ENCODE measurements at places on chromosomes 6 and 20.

GRCh38 chr6:3800850-3801591, 48.2 kb upstream of the FAM50B start:
- DNase-seq: no peak

GRCh38 chr6:38489951-38490350, 149.8 kb downstream of the BTBD9 start:
- peak; percentile 18 for DNase-seq

GRCh38 chr6:119985952-119986736, 636.6 kb upstream of the MAN1A1 start:
- DNase-seq: no peak

DNA sequence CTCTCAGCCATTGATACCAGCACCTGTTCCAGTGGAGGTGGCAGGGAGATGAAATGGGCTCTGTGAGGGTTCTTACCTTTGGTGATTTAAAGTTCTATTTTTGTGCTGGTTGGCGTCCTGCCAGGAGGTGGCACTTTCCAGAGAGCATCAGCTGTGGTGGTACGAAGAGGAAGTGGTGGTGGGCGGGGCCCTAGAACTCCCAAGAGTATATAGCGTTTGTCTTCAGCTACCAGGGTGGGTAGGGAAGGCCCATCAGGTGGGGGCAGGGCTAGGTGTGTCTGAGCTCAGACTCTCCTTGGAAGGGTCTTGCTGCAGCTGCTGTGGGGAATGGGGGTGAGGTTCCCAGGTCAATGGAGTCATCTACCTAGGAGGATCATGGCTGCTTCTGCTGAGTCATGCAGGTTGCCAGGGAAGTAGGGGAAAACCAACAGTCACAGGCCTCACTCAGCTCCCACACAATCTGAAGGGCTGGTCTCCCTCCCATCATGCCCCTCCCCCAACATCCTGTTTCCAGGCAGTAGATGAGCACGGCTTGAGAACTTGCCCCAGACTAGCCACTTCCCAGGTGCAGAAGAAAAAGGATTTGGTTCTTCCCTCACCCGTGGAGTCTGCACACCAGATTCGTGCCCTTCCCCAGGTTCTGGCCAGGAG, 46.6 kb downstream of the MOXD1 start:
- no peak for DNase-seq

GRCh38 chr6:39904946-39905639, 29.2 kb downstream of the MOCS1 start:
- DNase-seq: no peak

GRCh38 chr6:76418560-76419223, 346.2 kb upstream of the IMPG1 start:
- DNase-seq: no peak

DNA sequence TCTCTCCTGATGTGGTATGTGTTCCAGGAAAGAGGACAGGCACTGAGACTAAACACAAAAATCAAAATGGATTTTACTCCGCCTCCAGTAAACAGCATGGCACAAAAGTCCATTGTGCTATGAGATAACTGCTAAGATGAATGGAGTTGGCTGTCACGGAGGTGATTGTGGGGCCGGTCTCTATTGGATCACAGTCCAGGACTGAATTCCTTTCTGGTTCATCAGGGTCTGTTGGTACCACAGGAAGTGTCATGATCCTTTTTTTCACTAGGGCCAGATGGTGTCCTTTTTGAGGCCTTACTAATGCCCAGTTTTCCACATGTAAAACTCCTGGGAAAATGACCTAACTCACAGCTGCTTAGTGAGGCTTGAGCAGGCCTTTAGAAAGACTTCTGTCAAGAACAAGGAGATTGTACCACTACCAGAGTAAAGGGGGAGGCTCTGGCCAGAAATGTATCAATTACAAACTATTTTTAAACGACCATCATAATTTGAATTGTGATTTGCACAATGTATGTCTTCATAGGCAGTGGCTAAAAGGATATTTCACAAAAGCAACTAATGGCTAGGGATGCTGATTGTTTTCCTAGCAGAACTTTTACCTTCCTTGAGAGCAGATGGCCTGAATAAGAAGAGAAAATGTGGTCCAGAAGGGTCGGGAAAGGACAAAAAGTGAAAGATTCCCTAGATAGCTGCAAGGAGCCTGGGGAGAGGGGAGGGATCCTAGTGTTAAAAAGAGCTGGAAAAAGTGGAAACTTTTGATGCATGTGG, 192.2 kb upstream of the POU3F2 start:
- no peak for DNase-seq

- no peak for DNase-seq
These were observed 16.5 kb downstream of the DYNLRB1 start for GRCh38 chr20:34532756-34533155.

DNA sequence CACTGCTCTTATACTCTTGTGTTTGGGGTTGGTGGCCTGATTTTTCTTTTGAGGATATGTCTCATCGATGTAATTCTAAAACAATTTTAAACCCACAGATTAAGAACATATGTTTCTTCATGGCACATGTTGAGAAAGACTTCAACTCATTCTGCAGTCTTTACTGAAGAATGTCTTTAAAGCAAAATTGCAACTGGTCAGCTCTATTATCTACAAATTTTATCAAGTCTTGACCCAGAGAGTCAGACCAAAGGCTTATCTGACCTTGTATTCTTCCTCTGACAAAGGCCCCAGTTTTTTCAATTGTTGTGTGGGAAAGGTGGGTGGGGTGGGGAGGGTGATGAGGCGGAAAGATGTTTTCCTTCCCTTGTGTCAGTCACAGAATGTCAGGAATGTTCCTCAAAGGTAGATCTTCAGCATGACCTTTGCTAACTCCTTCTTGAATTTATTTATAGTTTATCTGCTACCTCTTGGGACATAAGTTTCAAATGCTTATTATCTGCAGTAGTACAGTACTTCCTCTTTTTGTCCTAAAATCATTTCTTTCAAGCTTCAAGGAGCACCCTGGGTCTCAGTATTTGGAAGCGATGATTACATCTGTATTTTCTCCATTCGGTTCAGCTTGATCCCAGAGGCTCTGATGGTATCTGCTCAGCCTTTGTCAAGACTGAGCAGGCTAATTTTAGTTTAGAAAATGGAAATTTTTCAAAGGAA, 63.2 kb upstream of the TIAM2 start:
- no peak for DNase-seq

DNA sequence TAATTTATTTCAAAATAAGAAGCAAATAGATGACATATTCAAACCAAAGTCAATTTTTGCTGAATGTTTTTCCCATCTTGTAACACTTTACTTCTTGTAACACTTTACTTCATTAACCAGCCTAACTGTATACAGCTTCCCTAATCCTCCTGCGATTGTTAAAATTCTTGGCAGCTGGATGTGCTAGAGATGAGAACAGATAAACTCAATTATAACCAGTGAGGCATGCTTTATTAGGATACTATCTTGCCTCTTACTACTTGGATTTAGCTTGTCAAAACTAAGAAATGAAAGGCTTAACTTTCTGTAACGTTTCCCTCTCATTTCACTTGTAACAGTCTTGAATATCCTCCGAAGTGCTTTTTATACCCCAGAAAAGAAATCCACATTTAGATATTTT, 94.1 kb upstream of the BMP5 start:
- DNase-seq: no peak

DNA sequence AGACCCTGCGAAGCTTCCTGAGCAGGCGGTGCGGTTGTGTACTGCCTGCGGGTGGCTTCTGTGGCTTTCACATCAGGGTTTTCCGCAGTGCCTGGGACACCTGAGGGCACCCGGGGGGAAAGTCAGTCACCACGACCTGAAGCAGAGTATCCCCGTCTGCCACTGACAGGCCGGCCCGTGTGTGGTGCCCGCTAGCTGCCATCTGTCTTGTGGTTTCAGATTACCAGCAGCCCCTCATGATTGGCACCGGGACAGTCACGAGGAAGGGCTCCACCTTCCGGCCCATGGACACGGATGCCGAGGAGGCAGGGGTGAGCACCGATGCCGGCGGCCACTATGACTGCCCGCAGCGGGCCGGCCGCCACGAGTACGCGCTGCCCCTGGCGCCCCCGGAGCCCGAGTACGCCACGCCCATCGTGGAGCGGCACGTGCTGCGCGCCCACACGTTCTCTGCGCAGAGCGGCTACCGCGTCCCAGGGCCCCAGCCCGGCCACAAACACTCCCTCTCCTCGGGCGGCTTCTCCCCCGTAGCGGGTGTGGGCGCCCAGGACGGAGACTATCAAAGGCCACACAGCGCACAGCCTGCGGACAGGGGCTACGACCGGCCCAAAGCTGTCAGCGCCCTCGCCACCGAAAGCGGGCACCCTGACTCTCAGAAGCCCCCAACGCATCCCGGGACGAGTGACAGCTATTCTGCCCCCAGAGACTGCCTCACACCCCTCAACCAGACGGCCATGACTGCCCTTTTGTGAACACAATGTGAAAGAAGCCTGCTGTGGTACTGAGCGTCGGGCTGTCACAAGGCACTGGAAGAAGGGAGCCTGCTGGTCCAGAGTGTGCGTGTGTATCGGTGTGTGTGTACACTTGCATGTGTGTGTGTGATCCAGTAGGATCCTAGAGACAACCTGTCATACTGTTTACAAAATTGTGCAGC, 54.4 kb downstream of the GOPC start:
- no peak for DNase-seq

- no peak for DNase-seq
These were observed 46.2 kb downstream of the NHLRC1 start for GRCh38 chr6:18076231-18076630.

- peak; percentile 75 for DNase-seq
These were observed at the start of gene DSP for GRCh38 chr6:7541175-7542064. Gene DSP, plus strand, starts transcription at chr6:7541671. Its CDS starts 245 bp downstream, at chr6:7541916.

DNA sequence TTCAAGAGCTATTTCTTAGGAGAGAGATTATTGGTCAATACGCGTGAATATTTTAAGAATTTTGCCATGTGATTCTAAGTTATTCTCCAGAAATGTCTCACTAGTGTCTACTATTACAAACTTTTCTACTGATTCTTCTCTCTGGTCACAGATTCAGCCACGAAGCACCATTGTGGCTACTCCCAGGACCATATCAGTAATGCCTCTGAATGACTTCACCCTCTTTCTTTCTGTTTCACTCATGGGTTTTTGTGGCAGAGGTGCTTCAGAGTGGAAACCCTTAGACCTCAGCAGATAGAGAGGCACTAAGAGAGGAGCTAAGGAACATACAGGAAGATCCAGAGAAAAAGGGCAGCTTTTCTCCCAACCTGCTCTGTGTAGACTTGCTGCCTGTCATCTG, 211.3 kb downstream of the CBLN4 start:
- no peak for DNase-seq

GRCh38 chr6:155100087-155100486, 105.0 kb downstream of the TIAM2 start:
- no peak for DNase-seq

DNA sequence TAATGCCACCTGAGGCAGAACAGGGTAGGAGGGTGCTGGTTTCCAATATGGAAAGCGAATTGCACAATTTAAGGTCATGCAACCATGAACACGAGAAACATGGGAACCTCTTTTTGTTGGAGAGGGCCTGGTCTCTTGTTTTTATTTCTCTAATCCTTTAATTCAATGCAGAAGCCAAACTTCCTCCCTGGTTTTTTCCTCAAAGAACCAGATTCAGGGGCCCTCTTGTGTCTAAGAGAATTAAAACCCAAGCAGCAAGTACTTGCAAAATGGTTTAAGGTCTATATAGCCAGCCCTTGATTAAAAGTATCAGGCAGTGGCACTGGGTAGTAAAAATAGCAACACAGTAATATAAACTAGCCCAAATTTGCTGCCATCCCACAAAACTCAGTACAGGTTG, 19.5 kb downstream of the GSTA4 start:
- peak; percentile 11 for DNase-seq

GRCh38 chr6:45886776-45887175, 128.9 kb downstream of the CLIC5 start:
- DNase-seq: no peak

DNA sequence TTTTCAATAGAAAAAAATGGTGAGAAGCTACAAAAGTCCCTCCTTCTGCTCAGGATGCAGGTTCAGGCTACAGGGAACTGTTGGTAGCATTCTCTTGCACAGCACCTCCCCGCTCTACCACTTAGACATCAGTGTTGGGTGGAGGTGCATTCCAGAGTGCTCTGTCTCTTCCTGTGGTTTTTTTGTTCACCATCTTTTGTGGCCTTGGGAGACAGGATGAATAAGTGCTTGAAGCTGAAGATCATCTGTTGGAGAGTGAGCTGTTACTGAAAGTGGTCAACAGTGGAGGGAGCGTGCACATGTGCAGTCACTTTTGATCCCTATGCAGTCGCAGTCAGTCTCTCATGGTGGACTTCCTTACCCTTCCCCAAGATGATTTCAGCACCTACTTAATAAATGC, 16.6 kb upstream of the BTBD3 start:
- DNase-seq: peak; percentile 46

GRCh38 chr20:3710703-3711483, 1.5 kb downstream of the SIGLEC1 start:
- peak; percentile 79 for DNase-seq

DNA sequence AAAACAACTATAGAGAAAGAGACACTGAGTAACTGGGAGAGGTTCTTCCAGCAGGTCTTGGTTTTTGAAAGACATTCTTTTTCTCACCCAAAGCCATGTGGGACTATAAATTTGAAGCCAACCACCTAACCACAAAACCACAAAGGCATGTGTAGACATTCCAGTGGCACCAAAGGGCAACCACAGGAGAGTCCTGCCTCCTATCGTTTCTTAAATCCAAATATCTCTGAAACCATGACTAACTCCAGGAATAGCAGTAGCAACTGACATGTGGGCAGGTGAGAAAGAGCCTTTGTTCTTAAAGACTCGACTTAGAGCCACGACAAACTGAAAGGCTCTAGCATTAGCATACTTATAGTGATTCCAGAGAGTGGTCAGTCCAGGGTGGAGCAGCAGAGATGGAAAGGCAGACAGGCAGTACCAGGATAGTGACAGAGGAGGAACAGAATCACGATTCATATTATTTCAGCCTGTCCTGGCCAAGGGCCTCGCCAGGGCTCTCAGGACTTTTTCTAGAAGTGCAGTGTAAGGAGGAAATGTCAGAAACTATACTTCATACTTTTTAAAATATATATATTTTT, 9.4 kb upstream of the COL9A1 start:
- DNase-seq: no peak

DNA sequence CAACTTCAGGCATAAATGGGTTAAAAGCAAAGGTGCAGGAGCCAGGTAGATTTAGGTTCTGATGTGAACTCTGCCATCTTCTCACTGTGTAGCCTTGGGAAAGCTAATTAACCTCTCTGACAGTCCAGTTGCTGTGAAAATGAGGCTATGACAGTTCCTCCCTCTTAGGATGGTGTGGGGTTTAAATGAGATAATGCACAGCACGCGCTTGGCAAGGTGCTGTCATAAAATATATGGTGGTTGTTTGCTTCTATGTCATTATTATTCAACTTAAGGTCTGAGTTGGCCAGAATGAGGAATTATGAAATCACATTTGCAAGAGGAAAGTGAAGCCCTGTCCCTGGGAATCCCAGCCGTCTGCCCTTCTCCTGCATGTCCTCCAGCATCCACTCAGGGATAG, 15.5 kb upstream of the BCAS1 start:
- no peak for DNase-seq

DNA sequence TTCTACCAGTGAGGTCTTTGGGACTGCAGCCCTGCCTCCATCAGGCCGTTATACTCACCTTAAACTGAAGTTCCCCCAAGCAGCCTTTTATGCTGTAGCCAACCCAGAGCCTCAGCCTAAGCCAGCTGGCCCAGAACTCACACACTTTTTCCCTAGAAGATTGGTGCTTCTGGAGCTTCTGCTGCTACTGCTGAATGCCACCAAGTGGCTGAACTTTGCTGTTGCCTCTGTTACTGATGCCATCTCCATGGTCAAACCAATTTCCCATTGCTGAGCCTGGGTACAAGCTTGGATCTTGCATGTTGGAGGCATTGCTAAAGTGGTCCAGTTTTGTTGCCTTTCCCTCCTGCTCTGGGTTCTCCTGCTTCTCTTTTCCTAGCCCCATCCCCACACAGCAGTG, 15.0 kb upstream of the TBX18 start:
- no peak for DNase-seq

Data from hepatic stellate cell (primary cell).